Substantia nigra (tissue), 51 donors: ENCODE measurements at places on chromosomes 6 and 20.

DNA sequence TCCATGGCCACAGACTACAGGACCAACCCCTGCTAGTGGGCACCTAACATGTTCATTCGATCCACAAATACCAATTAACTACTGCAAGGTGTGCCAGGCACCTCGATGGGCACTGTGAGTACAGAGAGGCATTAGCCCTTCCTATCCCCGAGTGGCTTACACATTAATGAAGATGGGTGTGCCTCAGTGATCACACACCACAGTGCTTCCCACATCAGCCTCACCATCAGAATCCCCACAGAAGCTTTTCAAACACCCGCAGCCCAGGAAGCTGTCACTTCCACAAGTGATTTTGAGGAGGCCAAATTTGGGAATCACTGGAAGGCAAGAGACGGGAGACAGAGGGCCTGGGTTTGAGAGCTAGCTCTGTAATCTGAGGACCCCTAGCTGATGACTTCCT lies 23.7 kb downstream of the EZR start:
- no peak for DNase-seq

- no peak for DNase-seq
These were observed 51.4 kb downstream of the TGM2 start for GRCh38 chr20:38113401-38114325.

- DNase-seq = no peak
These were observed 304.7 kb upstream of the RGS17 start for GRCh38 chr6:153435787-153436186.

GRCh38 chr6:71220466-71220865 lies 68.1 kb upstream of the OGFRL1 start:
- no peak for DNase-seq

- DNase-seq = no peak
These were observed 91.5 kb downstream of the RIMS1 start for GRCh38 chr6:71977884-71978283.

DNA sequence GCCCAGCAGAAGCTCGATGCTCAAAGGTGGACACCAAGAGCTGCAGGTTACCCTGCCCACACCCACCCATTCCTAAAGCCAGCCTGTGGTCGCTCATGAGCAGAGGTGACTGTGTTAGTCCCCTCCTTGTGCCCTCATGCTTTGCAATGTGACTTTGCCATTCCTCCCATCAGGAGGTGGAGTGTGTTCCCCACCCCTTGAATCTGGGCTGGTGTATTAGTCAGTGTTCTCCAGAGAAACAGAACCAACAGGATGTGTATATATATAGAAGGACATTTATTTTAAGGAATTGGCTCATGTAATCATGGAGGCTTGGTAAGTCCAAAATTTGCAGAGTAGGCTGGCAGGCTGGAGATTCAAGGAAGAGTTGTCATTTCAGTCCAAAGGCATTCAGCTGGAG lies 54.4 kb upstream of the RNF24 start:
- DNase-seq = no peak

DNA sequence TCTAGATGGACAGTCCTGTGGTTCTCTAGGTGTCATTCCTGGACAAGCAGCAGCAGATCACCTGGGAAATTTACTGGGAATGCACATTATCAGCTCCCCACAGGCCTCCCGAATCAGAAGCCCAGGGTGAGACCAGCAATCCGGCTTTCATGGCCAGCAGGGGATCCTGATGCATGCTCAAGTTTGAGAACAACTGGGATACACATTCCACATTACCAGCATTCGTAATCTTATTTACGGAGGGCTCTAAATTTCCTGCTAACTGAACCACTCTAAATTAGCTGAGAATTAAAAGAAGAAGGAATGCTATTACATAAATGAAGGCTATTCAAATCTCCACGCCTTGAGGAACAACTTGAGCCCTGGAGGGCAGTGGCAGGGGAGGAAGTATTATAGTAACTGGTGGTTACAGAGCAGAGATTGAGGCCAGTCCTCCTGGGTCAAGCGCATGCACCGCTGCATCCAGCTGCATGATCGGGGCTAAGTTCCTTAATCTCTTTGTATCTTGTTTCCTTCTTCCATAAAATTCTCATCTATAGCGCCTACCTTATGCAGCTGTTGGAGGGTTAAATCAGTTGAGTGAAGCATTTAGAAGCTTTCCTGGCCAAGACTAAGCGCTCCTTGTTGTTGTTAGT lies 403.7 kb downstream of the CDH26 start:
- DNase-seq = no peak

DNA sequence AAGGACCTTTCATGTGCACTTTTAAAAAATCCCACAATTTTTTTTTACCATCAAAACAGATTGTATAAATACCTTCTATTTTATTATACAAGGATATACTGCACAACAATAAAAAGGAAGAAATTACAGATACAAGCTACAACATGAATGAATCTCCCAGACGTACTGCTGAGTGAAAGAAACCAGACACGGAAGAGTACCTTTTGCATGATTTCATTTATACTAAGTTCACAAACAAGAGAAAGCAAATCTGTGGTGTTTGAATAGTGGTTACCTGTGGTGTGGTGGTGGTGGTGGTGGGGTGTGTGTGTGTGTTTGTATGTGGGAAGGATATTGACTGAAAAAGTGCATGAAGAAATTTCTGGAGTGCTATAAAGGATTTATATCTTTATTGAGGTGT lies 6.8 kb upstream of the PLCB4 start:
- no peak for DNase-seq

GRCh38 chr6:94443701-94444100 lies 1024.3 kb upstream of the EPHA7 start:
- no peak for DNase-seq

GRCh38 chr20:13021205-13021970 lies 12.6 kb downstream of the SPTLC3 start:
- no peak for DNase-seq

GRCh38 chr6:14459315-14459714 lies 341.7 kb downstream of the CD83 start:
- DNase-seq = no peak

DNA sequence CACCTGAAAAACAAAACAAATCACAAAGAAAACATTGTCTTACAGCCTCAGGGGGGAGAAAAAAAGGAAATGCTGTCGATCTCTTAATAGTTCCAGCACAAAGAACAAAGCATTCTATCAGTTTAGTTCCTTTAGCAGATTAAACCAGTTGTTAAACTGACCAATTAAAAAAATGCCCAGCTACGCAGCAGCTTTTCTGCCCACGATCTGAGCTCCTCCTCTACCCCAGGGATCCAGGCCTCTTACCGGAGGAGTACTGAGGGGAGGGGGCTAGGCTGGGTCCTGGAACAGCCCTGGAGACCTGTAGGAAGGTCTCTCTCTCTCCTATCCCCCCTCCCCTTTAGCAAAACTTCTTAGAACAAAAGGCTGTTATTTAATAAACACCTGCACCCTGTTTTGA lies 13.4 kb downstream of the PTK7 start:
- no peak for DNase-seq

DNA sequence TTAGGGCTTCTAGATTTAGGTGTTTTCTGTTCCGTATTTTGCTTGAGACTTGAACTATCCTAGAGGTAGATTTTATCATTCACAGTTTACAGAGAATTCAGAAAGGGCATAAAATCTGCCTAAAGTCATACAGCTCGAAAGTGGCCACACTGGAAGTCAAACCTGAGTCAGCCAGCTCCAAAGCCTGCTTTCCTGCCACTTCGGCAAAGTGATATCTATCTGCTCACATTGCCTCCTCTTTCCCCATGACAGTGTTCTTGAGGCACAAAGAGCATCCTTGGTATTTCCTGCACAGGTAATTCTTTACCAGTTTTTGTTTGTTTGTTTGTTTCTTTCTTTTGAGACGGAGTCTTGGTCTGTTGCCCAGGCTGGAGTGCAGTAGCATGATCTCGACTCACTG lies 19.4 kb upstream of the SCUBE3 start:
- DNase-seq = no peak

- DNase-seq = no peak
These were observed 91.6 kb upstream of the RIPOR2 start for GRCh38 chr6:25027221-25027916.
